ENCODE measurements at places on chromosomes 5 and 9.
A peak's percentile ranks its signal among the peaks of the same experiment; 100 is the strongest.

DNA sequence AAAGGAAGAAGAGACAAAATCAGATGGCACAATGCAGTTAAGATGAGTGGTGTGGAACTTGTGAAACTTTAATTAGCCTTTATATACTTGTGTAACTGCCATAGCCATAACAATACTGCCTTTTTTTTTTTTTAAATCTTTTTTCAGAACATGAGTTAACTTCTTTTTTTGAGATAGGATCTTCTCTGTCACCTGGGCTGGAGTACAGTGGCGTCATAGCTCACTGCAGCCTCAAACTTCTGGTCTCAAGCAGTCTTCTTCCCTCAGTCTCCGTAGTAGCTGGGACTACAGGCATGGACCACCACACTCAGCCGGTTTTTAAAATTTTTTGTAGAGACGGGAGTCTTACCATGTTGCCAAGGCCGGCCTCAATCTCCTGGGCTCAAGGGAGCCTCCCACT is 37.2 kb downstream of the GPBP1 start:
- DNase-seq = no peak

- DNase-seq = no peak
Observed at GRCh38 chr5:43411495-43411894, 696 bp downstream of the CCL28 start.

DNA sequence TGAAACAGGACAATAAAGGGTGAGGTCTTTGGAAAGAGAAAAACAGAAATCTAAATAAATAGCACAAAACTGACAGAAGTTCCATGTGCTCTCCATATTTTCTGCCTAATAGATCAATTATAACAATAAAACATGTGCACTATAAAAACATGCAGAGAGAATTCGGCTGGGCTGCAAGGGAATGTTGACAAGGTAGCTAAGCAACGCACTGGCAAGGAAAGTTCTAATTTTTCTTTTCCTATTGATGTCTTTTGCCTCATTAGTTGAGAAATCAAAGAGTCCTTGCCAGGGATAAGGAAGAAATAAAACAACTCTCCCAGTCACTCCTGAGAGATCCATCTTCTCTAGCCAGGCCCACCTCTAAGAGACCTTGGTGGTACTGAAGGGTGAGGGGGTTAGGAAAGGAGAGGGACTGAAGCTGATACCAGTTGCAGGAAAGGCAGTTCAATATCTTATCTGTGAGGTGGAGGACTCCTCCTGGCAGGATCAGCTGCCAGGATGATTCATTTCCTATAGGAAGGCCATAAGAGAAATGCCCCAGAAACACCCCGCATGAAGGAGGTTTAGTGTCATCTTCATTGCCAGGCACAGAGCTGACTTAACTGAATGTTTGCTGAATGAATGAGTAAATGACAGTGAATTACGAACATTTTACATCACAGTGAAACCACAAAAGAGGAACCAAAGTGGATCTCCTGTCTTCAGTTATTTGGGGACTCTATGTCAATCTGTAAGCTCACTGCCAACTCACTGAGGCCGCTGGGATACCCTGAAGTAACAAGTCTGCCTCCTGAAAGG is 63.7 kb upstream of the IFNK start:
- DNase-seq = peak; percentile 26

DNA sequence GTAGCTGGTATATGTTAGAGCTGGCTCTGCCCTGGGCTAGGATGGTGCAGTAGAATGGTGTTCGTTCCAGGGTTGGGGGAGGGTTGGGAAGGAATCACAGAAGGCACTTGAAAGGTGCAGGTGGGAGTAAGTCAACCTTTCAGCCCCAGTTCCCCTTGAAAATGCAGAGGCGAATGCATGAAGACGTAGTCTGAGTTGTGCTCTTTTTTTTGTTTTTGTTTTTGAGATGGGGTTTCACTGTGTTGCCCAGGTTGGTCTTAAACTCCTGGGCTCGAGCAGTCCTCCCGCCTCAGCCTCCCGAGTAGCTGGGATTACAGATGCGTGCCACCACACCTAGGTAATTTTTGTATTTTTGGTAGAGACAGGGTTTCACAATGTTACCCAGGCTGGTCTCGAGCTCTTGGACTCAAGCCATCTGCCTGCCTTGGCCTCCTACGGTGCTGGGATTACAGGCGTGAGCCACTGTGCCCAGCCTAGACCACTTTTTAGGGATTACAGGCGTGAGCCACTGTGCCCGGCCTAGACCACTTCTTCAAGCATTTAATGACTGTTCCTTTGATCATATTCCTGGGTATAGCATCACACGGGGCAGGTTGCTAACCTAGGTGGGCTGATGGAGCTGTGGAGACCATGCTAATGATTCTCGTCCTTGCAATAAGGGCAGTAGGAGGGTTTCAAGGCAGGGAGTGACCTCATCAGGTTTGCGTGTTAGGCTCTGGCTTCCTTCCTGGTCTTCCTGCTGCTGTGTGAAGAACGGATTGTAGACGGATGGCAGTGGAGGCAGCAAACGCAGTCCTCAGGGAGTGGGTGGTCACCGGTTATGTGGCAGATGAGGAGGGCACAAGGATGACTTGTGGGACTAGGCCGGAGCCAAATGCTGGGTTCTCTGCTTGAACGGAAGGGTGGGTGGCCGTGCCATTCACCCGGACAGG is 13.7 kb downstream of the EHMT1 start:
- no peak for DNase-seq

DNA sequence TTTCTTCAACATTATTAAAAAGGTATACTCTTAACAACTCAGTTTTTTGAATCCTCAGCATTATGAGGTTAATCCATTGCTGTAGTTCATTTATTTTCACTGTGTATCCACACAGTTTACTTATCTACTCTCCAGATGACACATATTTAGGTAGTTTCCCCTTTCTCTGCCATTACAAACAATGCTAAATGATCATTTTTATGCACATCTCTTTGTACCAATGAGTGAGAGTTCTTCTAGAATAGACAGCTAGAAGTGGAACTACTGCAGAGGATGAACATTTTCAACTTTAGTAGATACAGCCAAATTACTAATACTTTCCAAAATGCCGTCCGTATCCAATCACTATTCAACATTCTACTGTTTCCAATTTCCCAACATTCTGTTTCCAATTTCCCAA is 11.5 kb downstream of the AFF4 start:
- DNase-seq = no peak

DNA sequence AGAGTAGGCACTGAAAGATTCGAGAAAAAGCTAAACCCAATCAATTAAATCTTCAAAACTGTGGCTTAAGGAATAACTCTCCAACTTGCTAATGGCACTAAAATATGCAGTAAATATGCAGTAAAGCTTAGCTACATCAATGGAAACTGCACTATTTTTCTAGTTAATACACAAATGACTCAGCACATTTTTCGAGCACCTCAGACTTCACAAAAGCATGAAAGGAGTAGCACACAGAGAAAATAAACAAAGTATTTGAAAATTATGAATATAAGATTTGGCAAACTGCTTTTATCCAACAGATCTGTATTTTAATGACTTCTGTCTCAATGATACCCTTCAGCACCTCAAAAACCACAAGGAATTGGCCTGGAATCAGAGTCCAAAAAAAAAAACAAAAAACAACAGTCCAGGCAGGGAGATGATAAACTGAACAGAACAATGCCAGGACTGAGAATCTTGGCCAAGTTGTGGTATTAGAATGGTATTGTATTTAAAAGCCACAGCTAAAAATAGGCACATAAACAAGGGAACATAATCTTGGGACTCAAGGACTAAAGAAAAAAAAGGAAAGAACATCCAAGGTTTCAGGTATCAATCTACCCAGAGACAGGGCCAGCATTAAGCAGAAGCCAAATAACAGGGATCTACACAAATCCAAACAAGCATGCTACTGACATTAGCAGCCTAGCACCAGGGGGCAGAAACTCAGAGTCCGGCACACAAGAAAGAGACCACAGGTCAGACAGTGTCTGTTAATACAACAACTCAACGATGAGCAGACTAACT is 21.4 kb downstream of the TMEM245 start:
- peak; percentile 76 for DNase-seq

- DNase-seq = no peak
Observed at GRCh38 chr9:125121146-125121545, 22.2 kb downstream of the SCAI start.

GRCh38 chr9:75715360-75715759 is 175.1 kb upstream of the PCSK5 start:
- DNase-seq = peak; percentile 19

DNA sequence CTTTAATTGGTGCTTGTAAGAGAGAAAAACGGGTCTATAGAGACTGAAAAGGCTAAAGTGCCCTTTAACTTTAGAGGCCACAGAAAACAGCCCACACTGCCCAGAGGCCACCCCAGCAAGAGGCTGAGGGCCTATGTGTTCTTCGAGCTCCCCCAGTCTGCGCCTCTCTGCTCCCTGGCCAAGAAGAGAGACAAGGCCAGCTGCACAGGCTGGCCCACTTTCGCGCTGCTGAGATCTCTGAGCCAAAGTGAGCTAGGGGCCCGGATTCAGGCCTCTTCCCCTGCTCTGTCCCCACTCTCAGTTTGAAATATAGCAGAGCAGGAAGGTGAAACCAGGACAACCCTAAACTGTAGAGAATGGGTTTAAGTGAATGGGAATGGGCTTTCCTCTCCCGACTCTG is 132.0 kb upstream of the TRIM32 start:
- DNase-seq = no peak

DNA sequence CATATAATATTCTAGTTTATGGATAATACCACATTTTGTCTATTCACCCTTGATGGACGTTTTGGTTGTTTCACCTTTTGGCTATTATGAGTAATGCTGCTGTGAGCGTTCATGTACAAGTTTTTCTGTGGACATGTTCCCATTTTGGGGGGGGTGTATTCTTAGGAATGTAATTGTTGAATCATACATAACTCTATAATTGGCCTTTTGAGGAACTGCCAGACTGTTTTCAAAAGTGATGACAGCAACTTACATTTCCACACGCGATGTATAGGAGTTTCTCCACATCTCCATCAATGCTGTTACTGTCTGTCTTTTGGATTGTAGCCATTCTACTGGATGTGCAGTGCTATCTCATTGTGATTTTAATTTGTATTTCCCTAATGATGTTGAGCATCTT is 69.8 kb downstream of the SLC46A2 start:
- peak; percentile 95 for DNase-seq

- DNase-seq = no peak
Observed at GRCh38 chr5:56569076-56569475, 246.3 kb upstream of the MAP3K1 start.

GRCh38 chr9:90069085-90069484 is 464.3 kb downstream of the GADD45G start:
- no peak for DNase-seq

- DNase-seq = no peak
Observed at GRCh38 chr5:173155912-173156311, 11.6 kb downstream of the BNIP1 start.

DNA sequence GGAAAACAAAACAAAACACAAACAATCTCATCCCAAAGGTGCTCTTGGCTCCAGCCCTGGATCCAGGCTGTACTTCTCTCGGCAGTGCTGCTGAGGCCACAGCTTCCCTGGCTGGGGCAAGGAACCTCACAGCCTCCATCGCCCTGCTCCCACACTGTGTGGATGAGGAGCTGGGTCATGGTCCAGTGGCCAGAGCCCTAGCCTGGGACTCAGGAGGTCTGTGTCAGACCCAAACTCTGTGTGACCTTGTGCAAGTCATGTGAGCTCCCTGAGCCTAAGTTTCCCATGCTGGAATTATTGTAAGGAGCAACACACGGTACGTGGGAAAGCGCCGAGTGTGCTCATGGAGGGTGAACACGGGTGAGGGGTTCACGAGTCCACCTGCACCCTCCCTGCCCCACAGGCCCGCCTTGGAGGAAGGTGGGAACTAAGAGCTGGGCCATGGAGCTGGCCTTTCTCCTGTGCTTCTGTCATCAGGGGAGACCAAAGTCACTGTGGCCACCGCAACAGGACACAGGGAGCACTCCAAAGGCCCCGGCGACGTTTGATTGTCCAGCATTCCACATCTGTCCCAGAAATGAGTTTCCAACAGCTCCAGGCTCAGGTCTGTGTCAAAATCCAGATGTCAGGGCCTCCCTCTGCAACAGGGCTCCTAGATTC is 26.2 kb upstream of the SMU1 start:
- no peak for DNase-seq

DNA sequence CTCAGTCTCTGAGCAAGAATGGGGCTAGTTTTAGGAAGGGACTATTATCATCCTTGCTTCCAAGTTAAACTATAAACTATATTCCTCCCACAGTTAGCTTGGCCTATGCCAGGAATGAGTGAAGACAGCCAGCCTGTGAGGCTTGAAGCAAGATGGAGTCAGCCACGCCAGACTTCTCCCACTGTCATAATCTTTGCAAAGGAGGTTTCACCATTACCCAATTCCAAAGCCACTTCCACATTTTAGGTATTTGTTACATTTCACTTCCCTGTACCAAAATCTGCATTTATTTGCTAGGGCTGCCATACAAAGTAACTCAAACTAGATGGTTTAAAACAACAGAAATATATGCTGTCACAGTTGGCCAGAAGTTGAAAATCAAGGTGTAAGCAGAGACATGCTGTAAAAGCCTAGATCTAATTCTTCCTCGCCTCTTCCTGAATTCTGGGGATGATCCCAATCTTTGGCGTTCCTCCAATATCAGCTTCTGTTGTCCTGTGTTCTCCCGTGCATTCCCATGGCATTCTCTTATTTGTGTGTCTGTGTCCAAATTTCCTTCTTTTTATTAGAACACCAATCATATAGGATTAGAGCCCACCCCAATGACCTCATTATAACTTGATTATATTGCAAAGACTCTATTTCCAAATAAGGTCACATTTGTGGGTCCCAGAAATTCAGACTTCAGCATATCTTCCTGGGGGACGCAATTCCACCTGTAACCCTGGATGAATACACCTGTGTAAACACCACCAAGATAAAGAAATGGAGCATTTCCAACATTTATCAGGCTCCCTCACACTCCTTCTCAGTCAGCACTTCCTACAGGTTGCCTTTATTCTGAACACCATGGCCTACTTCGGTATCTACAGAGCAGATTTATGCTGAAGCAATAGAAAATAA is 126.8 kb downstream of the GCNT1 start:
- DNase-seq = no peak

DNA sequence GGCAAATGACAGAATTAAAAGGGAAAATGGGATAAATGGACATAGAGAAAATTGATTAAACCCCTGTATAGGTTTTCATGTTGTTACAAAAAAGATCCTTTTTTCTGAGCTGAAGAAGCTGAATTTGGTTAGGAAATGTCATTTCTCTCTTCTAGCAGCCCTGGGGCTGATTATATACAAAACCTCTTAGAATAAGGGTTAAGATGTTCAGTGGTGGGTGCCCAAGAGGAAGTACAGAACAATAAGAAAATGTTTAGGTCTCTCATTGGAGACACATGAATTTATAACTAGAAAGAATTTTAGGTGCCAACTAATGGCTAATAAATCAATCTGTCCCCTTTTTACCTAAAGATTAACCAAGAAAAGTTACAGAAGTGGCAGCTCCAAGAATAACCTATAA is 14.2 kb downstream of the ABHD17B start:
- DNase-seq = no peak

DNA sequence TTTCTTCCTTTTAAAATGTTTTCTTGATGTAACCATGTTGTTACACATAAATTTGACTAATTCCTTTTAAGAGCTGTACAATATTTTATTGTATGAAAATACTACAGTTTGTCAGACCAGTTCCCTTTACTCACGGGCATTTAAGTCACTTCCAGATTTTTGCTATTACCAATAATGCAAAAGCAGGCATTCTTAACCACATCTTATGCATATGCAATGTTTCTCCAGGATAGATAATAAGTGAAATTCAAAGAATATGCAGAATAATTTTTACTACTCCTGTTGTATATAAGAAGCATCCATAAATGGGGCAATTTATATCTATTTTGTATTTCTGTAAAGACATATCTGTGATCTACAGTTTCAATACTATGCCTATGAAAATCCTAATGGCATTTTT is 77.3 kb downstream of the FNIP1 start:
- no peak for DNase-seq
